ENCODE measurements at places on chromosomes 6 and 20.

GRCh38 chr20:18566892-18567738, at the start of gene SMIM26:
SMIM26 (plus strand) TSS chr20:18567432; CDS start chr20:18567479, 47 bp downstream.
- DNase-seq = peak; percentile 93

- no peak for DNase-seq
Observed at GRCh38 chr20:47198254-47198671, 158.2 kb downstream of the ZMYND8 start.

DNA sequence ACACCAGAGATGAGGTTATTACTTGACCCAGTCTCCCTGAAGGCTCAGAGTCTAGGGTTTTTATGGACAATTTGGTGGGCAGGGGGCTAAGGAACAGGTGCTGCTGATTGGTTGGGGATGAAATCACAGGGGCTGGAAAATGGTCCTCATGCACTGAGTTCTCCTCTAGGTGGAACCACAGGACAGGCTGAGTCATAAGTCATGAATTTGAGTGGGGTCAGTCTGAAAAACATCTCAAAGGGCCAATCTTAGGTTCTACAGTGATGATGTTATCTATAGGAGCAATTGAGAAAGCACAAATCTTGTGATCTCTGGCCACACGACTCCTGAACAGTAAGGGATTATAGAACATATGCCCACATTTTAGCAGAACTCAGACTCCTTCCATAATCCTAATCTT, 5.9 kb upstream of the MRS2 start:
- DNase-seq = no peak

DNA sequence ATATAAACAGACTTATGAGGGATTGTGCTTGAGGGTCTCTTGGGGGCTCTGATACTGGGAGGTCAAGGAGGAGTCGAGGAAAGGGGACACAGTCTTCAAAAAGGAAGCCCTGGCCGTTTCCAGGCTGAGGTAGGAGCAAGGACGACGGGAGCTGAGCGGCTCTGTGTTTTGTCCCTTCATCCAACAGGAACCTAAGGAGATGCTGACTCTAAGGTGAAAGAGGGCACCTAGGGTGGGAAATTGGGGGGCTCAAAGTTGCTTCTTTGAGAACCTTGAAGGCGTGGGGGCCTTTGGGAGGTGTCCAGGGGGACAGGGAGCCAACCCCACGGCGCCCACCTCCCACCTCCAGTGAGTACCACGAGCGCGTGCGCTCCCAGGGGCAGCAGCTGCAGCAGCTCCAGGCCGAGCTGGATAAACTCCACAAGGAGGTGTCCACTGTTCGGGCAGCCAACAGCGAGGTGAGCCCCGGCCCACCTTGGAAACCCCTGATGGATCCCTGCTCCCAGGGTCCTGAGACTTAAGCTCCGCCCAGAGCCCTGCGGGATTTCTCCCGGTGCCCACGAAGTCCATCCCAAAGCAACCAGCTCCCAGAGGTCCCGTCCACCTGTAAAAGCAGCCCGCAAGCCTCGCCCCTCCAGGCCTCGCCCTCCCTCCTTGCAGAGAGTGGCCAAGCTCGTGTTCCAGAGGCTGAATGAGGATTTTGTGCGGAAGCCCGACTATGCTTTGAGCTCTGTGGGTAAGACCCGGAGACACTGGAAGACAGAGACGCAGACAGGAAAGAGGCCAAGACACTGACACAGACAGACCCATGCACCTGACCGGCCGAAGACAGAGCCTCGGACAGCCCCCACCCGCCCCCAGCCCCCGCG, 2.9 kb downstream of the SPAG4 start:
- DNase-seq = no peak

GRCh38 chr6:139231206-139231605, 60.6 kb downstream of the TXLNB start:
- DNase-seq = no peak

GRCh38 chr20:44724423-44725091, 9.4 kb downstream of the CCN5 start:
- no peak for DNase-seq

DNA sequence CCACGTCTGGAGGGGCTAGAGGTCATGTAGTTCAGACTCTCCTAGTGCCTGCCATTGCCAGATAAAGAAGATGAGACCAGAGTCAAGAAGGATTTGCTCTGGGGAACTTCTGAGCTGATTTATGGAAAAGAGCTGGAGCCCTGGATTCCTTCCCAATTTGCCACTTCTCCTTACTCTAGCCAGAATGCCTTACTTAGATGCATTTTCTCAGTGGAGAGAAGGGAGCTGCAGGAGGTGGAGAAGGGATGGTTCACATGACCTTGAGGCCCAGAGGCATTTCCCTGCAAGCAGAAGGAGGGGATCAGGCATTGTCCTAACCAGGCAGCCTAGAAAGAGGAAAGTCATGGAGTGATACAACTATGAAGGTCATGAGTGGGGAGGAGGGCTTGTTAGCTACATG, 122.2 kb downstream of the UNC5CL start:
- DNase-seq = no peak

- DNase-seq = no peak
Observed at GRCh38 chr6:128403618-128404444, 116.6 kb downstream of the PTPRK start.
